ENCODE measurements at places on chromosomes 3 and 15.

GRCh38 chr15:66923438-66923881 is 141.9 kb upstream of the SMAD3 start:
- no peak for DNase-seq

GRCh38 chr3:180082699-180083098 is 46.0 kb upstream of the PEX5L start:
- DNase-seq = no peak

GRCh38 chr3:60577601-60578000 is 673.7 kb downstream of the FHIT start:
- no peak for DNase-seq

- DNase-seq = no peak
Observed at GRCh38 chr3:119524931-119525662, 26.8 kb downstream of the TIMMDC1 start.

DNA sequence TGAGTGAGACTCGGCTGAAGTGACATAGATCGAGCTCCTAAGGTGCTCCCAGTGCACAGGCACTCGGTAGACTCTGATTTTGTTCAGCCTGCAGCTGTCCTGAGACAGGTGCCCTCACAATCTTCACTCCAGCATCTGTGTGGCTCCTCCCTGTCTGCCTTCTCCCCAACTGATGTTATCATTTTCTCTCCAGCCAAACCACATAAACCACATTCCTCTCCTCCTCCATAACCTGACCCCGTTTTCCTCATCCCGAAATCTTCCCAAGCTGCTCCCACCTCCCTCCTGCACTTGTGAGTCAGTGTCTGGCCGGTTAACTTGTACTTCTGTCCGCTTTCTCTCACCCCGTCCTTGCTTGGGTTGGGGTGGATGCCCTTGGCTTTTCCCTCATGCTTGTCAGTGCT is 93.3 kb upstream of the HACD2 start:
- DNase-seq = no peak

GRCh38 chr3:139537795-139538621 is 1.5 kb downstream of the RBP1 start:
- DNase-seq = no peak

GRCh38 chr3:40290396-40290795 is 19.1 kb upstream of the EIF1B start:
- DNase-seq = no peak

- DNase-seq = no peak
Observed at GRCh38 chr3:14687360-14687759, 12.4 kb downstream of the C3orf20 start.

- DNase-seq = peak; percentile 73
Observed at GRCh38 chr3:72123908-72124441, 339.0 kb upstream of the PROK2 start.

DNA sequence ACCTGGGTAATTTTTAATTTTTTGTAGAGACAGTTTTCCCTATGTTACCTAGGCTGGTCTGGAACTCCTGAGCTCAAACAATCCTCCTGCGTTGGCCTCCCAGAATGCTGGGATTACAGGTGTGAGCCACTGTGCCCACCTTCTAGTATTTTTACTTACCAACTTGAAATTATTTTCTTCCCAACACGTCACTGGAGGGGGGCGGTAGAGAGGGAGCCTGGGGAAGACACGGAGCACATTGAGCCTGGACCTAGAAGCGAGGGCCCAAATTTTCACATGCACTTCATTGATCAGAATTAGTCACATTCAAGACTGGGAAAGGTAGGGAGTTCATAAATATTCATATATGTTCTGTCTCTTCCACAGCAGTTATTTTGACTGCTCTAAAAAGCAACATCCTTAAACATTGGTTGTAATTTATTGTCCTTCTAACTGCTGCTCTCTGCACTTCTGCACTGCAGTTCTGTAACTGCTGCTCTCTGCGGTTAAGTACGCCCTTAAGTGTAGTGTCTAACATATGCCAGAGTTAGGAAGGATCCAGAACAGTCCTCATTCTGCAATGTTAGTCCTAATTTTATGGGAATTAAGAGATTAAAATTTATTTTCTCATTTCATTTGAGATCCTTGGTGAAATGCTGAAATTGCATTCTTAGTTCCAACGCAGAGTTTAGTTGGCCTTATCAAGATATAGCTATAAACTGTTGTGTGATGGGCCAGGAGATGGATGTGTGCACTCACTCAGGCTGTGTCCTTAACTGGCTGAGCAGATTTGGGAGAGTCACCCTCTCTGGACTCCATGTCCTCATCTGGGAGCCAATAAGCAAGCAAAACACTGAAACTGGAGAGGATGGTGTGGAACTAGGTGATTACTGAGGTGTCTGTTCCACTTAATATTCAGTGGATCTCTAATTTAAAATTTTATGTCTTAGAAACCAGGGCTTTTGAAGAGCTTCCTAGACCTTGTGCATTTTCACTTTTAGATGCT is 98.2 kb downstream of the STRIT1 start:
- no peak for DNase-seq

DNA sequence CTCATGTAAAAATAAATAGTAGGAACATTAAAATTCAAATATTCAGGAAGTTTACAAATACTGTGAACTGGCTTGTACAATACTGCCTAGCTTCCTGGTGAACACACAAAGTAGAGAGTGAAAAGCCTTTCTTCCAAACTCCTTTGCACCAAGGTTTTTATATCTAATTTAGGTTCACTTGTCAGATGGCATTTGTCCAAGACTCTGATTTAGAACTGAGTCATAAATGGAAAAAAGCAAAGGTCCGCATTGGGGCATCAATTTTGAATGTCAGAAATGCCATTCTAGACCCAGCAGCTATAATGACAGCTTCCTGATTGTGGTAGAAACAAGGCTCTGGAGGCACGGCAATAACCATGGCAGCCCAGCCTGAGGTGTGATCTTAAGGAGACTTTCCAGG is 160.7 kb downstream of the PDE8A start:
- no peak for DNase-seq

- DNase-seq = no peak
Observed at GRCh38 chr3:73419179-73419803, 205.4 kb downstream of the PDZRN3 start.

DNA sequence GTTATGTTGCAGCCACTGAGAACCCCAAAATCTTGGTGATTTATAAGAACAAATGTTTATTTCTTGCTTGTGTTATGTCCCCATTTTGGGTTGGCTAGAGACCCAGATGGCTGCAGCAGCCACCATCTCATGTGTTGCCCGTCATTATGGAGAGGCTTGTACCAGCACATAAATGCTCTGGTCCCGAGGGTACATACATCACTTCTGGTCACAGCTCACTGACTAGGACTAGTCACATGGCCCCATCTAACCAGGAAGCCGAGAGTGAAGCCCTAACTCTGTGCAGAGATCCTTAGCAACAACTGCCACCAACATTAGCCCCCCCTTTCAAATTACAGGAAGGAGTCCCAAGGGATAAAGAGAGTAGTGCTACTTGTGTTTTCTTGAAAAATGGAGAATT is 25.5 kb upstream of the HACD2 start:
- DNase-seq = no peak

- DNase-seq = no peak
Observed at GRCh38 chr3:139421460-139421859, 32.0 kb upstream of the COPB2 start.

GRCh38 chr15:83914906-83915305 is 261.0 kb downstream of the ADAMTSL3 start:
- no peak for DNase-seq

Measured in LNCaP clone FGC (cell line).